ENCODE measurements at places on chromosomes 3 and 15. TPM values are rescaled to one million over a fixed set of nuclear protein-coding genes. Genes with fewer than 3 reads are reported as not detected.
A peak's percentile ranks its signal among the peaks of the same experiment; 100 is the strongest.

GRCh38 chr3:189355115-189355480 is 183.3 kb downstream of the TPRG1 start:
- no peak for DNase-seq

- no peak for DNase-seq
Observed at GRCh38 chr15:75199357-75199940, 2.2 kb upstream of the C15orf39 start.

GRCh38 chr15:57769266-57769665 is 62.8 kb downstream of the POLR2M start:
- DNase-seq, result peak; percentile 33

- no peak for DNase-seq
Observed at GRCh38 chr3:33377931-33378330, 62.3 kb downstream of the UBP1 start.

DNA sequence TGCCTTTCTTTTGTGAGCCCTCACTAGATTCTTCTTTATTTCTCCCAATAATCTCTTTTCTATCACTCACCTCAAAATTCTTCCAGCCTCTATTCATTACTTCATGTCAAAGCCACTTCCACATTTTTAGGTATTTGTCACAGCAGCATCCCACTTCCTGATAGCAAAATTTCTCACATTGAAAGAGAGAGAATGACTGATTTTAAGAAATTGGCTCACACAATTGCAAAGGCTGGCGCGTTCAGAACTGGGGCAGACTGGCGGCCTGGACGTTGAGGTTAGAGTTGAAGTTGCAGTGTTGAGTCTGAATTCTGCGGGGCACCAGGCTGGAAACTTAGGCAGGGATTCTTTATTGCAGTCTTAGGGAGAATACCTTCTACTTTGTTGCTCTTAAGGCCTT is 117.9 kb downstream of the LRRC28 start:
- DNase-seq, result no peak

DNA sequence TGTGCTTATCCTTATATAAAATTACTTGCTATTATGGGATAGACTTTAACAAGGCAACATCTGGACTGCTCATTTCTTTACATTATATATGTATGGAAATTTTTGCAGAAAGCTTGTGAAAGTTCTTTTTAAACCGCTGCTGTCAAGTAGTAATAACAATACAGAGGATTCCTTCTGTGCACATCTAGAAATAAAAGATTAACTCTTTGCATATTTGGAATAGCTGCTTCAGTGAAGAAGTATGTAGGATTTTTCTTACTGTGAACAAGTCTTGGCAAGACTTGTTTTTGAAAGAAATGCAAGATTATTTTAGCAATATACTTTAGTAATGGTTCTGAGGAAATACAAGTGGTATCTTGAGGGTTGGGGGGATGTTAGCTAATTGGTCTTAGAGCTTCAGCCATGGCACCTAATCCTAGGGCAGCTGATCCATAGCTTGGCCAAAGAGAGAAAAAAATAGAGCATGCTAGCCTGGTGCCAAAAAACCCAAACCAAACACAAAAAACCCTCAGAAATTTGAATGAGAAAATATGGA is 4.3 kb downstream of the PRKCI start:
- no peak for DNase-seq

GRCh38 chr15:33048255-33048654 is 146.3 kb downstream of the FMN1 start:
- DNase-seq, result no peak

DNA sequence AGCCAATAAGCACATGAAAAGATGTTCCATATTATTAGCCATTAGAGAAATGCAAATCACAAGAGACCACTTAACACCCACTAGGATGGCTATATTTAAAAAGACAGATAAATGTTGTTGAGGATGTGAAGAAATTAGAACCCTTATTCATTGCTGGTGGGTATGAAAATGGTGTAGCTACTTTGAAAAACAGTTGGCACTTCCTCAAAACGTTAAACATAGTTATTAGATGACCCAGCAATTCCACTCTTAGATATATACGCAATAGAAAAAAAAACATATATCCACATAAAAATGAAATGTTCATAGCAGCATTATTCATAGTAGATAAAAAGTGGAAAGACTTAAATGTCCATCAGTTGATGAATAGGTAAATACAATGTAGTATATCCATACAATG is 47.1 kb upstream of the TERB2 start:
- DNase-seq, result no peak

GRCh38 chr3:39241561-39241960 is 38.3 kb downstream of the CX3CR1 start:
- no peak for DNase-seq

DNA sequence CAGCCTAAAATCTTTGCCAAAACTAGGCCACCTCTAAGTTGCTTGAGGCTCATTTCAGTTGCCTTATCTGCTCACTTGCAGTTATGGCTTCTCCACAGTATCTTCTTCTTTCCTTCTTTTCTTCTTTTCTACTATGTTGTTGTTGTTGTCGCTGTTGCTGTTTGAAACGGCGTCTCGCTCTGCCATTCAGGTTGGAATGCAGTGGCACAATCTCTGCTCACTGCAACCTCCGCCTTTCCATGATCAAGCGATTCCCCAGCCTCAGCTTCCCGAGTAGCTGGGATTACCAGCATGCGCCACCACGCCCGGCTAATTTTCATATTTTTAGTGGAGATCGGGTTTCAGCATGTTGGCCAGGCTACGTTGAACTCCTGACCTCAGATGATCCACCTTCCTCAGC is 210.8 kb upstream of the NR2F2 start:
- peak; percentile 81 for DNase-seq

GRCh38 chr3:86830566-86830965 is 160.4 kb downstream of the VGLL3 start:
- no peak for DNase-seq

GRCh38 chr3:128491941-128492670 is 895 bp downstream of the GATA2 start:
- DNase-seq, result no peak

DNA sequence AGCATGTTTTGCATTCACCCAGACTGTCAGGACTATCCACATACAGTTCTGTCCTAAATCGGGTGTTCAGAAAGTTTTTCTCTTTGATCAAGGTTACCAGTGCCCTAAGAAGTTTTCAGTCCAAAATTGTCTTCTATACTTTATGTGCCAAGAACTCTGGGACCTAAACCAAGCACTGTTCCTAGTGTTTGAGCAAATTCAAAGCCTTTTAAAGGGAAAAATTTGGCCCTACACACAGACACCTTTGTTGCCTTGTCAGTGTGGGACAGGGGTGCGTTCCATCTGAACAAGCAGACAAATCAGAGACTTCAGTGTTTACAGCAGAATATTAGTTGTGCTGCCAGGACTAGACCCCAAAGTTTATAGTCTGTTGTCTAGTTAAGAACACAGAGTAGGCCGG is 50.6 kb downstream of the DGKG start:
- DNase-seq, result no peak

DNA sequence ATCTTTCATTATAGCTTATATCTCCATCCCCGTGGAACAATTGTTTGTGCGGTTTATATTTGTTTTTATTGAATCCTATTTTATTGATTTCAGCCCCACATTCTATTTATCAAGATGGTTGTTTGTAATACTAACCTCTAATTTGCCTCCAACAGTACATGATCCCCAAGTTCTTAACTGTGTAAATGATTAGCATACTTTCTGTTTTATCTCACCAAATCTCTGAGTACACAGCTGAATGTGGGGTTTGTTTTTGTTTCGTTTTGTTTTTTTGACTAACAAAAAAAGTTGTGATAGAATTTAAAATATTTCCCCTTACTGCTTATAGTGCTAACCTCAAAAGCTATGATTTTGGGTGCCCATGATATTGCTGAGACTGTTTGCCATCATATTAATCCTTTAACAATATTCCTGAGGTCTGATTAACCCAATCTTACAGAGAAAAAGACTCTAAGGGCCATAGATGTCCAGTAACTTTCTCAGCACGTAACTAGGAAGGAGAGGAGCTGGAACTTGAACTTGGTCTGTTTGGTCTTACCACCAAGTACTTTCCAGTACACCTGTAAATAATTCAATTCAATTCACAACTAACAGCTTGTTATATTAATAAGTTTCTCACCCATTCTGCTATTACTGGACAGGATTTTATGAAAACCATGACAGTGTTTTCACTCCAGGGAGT is 789.8 kb downstream of the TUSC7 start:
- DNase-seq, result no peak

DNA sequence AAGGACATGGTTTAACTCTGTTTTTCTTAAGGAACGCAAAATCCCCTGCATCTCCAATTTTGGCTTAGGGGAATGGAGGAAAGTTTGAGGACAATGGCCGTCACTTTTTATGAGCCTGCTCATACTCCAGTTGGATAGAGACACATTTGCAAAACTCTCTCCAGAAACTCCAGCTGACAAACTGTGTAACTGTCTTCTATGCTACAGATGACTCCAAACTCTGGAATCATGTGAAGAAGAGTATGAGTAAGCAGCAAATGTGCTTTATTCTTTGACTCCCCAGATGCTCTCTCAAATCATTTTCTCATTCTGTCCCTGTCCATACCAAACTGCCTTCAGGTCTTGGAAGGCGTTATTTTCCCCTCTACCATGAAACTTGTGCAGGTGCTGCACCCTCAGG is 226.5 kb upstream of the GPR149 start:
- DNase-seq, result no peak

- DNase-seq, result peak; percentile 91
Observed at GRCh38 chr15:75204340-75205063, 2.8 kb downstream of the C15orf39 start.

DNA sequence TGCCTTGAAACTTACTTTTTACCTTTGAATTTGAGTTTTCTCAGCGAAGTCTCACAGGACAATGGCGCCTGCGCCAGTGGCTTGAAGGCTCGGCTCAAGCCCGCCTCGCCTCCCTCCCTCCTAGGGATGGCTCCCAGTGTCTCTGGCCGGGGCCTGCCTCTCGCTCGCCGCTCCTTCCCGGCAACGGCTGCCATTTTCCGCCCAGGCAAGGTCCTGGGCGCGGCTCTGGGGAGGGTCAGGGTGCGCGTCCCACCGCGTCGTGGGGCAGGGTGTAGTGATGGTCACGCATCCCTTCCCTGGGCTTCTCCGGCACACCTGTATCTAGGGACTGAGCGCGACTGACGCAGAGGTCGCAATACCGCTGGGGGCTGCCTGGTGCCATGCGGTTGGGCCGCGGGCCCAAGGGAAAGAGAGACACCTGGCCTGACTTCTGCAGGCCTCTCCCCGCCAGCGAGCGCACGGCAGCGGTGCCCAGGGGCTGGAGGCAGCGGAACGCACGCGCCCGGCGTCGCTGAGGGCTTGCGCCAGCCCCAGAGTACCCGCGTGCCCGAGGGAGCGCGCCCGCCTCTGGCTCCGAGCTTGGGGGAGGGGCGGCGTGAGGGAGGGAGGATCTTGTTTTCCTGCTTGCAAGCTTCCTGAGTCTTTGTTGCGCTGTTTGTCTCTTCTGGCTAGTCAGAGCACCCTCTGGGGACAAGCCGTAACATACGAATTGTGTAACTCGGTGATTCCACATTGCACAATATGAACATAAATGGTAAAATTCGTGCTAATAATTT is 20.7 kb upstream of the FEM1B start:
- DNase-seq, result no peak

- no peak for DNase-seq
Observed at GRCh38 chr15:57019496-57020160, 101.2 kb downstream of the TCF12 start.

The SCN11A gene
- 0.02 TPM for total RNA-seq

The POLG gene
- total RNA-seq, result 47.0 TPM

The ADAMTS7 gene
- 2.4 TPM for total RNA-seq

The SUSD5 gene
- total RNA-seq, result 15.6 TPM

The OTOL1 gene
- total RNA-seq, result not detected

The DENND4A gene
- 26.4 TPM for total RNA-seq
